ENCODE measurements at places on chromosomes 13 and 19.

DNA sequence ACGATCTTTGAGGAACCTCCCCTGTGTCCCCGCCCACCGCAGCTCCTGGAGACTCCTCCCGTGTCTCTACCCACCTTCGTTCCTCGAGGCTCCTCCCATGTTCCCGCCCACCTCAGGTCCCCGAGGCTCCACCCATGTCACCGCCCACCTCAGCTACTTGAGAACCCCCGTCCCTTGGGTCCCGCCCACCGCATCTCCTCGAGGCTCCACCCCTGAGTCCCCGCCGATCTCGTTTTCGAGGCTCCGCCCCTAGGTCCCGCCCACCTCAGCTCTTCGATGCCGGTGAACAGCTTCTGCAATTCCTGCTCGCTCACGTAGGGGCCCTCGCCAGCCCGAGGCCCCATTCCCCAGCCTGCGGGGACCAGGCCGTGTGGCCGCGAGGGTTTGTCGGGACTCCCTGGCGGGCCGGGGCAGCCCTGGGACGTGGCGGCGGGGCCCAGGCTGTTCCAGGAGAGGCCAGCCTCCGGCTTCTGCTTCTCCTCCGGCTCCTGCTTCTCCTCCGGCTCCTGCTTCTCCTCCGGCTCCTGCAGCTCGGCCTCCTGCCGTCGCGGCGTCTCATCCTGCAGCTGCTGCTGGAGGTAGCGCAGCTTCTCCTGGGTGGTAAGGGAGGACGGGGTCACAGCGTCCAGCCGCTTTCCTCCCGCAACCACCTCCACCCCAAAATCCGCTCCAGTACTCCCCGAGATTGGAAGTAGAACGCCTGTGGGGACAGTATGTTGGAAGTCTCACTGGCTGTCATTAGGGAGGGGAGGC, 16.7 kb downstream of the TSKS start:
- H3K4me3 ChIP-seq = no peak overlapping the region
- H3K36me3 ChIP-seq = no peaks in the 10 kb centered on the region
- DNase-seq = peak; percentile 74
- H3K27me3 ChIP-seq = no peaks in the 10 kb centered on the region

GRCh38 chr19:44912854-44913253, 1.6 kb upstream of the APOC1 start:
- peak; percentile 63 for DNase-seq
- H3K4me3 ChIP-seq = peak overlapping the region; percentile 4
- H3K27ac ChIP-seq = peak overlapping the region; percentile 93
- peaks cover 49% of the 10 kb centered on the region for H3K4me1 ChIP-seq

GRCh38 chr13:35787937-35788336, 311.4 kb upstream of the MAB21L1 start:
- H3K36me3 ChIP-seq = no peaks in the 10 kb centered on the region
- H3K27ac ChIP-seq = no peak overlapping the region
- no peak for DNase-seq
- peaks cover 3% of the 10 kb centered on the region for H3K4me1 ChIP-seq
- no peaks in the 10 kb centered on the region for H3K27me3 ChIP-seq

DNA sequence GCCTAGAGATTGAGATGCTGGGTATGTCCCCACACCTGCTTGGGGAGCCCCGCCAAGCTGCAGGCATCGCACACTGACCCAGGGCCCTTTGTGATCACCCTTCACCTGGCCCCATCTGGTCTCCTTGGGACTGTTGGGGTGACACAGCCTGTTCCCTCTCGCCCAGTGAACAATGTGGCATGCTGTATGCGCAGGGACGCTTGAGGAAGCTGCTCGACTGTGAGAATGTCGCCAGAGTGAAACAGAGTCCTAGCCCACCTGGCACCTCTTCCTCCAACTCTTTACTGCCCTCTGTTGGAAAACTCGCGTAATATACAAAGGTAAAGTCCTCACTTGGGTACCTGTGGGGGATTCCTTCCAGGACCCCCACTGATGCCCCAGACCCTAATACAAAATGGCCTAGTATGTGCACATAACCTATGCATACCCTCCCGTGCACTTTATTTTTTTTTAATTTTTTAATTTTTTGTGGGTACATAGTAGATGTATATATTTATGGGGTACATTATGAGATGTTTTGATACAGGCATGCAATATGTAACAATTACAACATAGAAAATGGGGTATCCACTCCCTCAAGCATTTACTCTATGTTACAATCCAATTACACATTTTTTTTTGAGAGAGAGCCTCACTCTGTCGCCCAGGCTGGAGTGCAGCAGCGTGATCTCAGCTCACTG, 9.0 kb downstream of the BLOC1S3 start:
- no peak for DNase-seq
- peaks cover 4% of the 10 kb centered on the region for H3K36me3 ChIP-seq
- H3K27me3 ChIP-seq = no peaks in the 10 kb centered on the region
- no peak overlapping the region for H3K4me3 ChIP-seq
- H3K4me1 ChIP-seq = no peaks in the 10 kb centered on the region

DNA sequence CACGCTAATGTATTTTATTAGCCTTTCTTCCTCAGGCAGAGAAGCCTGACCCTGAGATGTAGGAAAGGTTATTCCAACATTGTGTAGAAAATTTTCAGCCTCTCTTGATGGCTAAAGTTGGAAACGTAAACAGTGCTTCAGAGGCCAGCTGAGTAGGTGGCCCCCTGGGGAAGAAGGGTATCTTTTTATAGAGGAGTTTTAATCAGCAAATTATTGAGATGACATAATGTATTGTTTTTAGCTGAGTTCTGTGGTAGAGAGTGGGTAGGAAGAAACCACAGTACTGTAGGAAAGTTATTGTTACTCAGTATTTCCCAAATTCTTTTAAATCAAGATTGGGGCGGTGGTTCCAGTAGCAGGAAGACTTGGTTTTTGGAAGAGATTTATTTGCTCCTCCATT, 268.8 kb downstream of the DLEU7 start:
- no peaks in the 10 kb centered on the region for H3K36me3 ChIP-seq
- no peak overlapping the region for H3K27ac ChIP-seq
- DNase-seq = no peak
- H3K4me3 ChIP-seq = no peak overlapping the region
- no peaks in the 10 kb centered on the region for H3K4me1 ChIP-seq

- peaks cover 4% of the 10 kb centered on the region for H3K27me3 ChIP-seq
- no peak overlapping the region for H3K4me3 ChIP-seq
- H3K36me3 ChIP-seq = no peaks in the 10 kb centered on the region
- H3K27ac ChIP-seq = no peak overlapping the region
Observed at GRCh38 chr19:29842471-29843179, 30.8 kb downstream of the CCNE1 start.

GRCh38 chr13:93326234-93326811, 99.7 kb downstream of the GPC6 start:
- H3K4me3 ChIP-seq = no peak overlapping the region
- peaks cover 10% of the 10 kb centered on the region for H3K4me1 ChIP-seq
- H3K36me3 ChIP-seq = no peaks in the 10 kb centered on the region
- no peak overlapping the region for H3K27ac ChIP-seq
- no peak for DNase-seq

DNA sequence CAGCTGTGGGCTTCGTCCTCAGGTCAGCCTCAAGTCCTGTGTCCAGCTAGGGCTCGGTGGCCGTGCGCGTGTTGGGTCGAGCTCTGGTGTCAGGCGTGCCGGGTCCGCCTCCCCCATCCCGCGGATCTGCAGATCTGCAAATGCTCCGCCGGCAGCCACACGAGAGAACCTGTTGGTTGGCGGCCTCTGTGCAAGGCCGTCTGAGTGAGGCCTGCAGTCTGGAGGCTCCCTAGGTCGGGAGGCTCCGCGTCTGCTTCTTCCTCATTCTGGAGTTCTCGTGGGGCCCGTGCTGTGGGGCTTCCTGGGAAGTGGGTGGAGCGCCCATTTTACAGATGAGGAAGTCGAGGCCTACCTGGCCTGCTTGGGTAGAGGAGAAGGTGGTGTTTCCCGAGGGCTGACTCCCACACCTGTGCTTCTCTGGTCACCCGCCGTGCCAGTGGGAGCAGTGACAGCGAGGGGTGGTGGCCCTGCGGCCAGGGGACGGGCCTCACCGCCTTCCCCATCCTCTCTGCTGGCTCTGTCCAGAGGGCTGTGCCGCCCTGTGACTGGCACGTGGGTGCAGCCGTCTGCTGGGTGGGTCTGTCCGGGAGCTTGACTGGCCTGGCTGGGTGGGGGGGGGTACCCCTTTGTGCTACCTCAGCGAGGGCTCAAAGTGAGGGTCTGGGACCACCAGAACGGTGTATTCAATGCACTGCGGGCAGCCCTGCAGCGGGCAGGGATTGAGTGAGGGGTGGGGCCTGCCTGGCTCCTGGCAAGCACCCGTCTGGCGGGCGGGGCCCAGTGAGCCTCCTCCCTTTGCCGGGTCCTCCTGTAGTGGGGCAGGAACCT, 3.3 kb downstream of the CSNK1G2 start:
- DNase-seq = no peak
- H3K4me1 ChIP-seq = peaks cover 11% of the 10 kb centered on the region
- H3K36me3 ChIP-seq = no peaks in the 10 kb centered on the region

GRCh38 chr19:54390942-54391577, 24.2 kb upstream of the TTYH1 start:
- no peak overlapping the region for H3K27ac ChIP-seq
- H3K4me3 ChIP-seq = no peak overlapping the region
- no peaks in the 10 kb centered on the region for H3K4me1 ChIP-seq

DNA sequence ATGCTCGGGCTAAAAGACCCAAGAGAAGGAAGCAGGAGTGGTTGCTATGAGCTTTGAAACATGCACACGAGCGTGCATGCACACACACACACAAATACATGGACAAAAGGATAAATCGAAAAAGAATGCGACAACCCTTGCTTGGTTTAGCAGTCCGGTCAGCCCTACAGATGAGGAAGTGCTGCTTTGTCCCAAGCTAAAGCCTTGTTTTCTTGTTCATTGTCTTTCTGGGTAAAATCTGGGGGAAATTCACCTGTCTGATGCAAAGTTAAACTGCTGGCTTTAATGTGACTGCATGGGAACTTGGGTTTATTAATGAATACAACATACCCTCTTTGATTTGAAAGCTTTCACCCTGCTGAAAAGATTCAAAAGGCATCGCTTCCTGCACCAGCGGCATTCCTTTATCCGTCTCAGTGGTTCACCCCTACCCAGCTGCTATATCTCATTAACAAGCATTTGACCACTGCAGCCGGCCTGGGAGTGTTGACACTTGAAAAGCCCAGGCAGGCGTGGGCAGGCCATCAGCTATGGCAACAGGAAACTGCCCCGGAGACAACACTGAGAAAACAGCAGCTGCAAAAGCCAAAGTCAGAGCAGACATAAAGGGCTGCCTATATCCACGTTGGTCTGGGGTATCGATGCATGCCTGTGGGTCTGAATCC, 301.7 kb downstream of the NDFIP2 start:
- H3K27ac ChIP-seq = no peak overlapping the region
- H3K4me3 ChIP-seq = no peak overlapping the region
- DNase-seq = peak; percentile 37
- H3K27me3 ChIP-seq = no peaks in the 10 kb centered on the region

DNA sequence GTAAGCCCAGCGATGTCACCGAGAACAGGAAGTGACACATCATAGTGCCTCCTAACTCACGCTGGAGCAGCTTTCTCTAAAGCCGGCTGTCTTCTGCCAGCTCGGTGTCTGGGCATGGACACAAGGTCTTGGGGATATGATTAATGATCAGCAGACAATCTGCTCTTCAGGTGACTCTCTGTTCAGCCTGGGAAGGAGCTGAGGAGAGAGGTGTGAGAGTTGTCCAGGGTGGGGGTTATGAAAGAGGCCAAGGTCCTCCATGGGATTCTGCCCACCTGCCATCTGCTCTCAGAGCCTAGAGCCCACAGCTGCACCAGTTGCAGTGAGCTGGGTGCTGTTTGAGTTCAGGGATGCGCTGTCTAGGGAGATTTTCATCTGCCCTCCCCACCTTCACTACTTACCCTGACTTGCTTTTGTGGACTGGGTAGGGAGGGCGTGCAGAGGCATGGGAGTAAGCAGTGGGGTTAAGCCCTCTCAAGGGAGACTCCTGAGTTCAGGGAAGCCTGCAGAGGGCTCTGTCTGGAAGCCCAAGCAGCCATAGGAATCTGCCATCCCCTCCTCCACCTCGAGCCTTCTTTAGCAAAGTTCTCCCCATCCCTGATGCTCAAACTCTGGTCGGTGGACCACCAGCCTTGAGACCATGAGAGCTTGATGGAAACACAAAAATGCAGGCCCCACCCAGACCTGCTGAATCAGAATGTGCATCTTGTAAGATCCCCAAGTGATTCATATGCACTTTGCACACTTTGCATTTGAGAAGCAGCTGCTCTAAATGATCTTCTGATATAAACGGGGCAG, 539.7 kb downstream of the RFC3 start:
- H3K27ac ChIP-seq = no peak overlapping the region
- no peak for DNase-seq
- peaks cover 3% of the 10 kb centered on the region for H3K27me3 ChIP-seq
- H3K36me3 ChIP-seq = no peaks in the 10 kb centered on the region
- no peaks in the 10 kb centered on the region for H3K4me1 ChIP-seq

DNA sequence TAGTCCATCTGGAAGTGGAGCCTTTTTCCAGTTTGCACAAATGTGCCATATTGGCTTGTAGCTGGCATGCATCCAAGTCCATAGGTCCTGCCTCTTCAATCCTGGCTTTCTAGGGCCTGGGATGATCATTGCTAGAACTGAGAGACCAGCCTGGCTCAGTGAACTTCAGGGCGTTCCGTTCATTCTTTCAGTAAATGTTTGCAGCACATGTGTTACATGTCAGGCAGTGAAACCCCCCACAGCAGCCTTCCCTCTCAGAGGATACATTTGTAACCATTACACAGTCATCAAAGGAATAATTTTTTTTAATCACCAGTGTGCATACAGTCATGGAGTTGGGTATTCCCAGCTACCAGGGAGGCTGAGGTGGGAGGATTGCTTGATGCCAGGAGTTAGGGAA, 9.7 kb downstream of the FUT2 start:
- no peaks in the 10 kb centered on the region for H3K27me3 ChIP-seq
- DNase-seq = no peak
- no peak overlapping the region for H3K27ac ChIP-seq
- no peaks in the 10 kb centered on the region for H3K4me1 ChIP-seq
- H3K36me3 ChIP-seq = no peaks in the 10 kb centered on the region

GRCh38 chr13:44843403-44843802, 145.9 kb downstream of the NUFIP1 start:
- H3K27ac ChIP-seq = no peak overlapping the region
- H3K4me1 ChIP-seq = no peaks in the 10 kb centered on the region
- peaks cover 2% of the 10 kb centered on the region for H3K27me3 ChIP-seq
- H3K36me3 ChIP-seq = no peaks in the 10 kb centered on the region
- no peak overlapping the region for H3K4me3 ChIP-seq
